ENCODE measurements at places on chromosomes 11 and 22.
A peak's percentile ranks its signal among the peaks of the same experiment; 100 is the strongest.

- no peak for DNase-seq
Observed at GRCh38 chr11:81495699-81496292, 1237.9 kb downstream of the FAM181B start.

GRCh38 chr11:78009062-78009461, 14.0 kb downstream of the KCTD14 start:
- no peak for DNase-seq

GRCh38 chr11:23903044-23903704, 593.7 kb upstream of the LUZP2 start:
- peak; percentile 42 for DNase-seq

- DNase-seq: no peak
Observed at GRCh38 chr11:121560236-121560635, 107.5 kb upstream of the SORL1-AS1 start.

DNA sequence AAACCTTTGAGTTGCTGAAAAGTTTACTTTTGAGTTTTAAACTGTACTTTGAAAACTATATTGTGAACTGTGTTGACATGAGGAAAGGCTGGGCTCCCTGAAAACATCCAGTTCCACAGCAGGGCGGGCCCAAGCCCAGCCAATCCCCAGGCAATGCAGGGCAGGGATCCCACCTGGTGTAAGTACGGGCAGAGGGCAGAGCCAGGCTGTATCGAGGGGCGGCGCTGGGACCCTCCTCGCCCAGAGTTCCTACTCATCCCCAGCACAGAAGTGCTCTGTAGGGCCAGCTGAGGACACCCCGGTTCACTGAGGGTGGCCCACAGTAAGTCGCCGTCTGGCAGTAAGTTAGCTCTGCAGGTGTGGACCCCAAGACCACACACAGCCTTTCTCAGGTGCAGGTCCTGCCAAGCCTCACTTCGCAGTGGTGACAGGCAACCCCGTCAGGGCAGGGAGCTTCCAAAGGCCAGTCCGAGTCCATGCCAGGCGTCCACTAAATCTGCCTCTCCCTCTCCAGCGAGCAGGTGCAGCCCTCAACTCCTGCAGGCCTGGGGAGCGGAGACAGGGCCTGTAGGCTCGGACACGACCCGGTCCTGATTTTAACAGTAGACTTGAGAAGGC, 6.3 kb downstream of the RASSF7 start:
- no peak for DNase-seq

DNA sequence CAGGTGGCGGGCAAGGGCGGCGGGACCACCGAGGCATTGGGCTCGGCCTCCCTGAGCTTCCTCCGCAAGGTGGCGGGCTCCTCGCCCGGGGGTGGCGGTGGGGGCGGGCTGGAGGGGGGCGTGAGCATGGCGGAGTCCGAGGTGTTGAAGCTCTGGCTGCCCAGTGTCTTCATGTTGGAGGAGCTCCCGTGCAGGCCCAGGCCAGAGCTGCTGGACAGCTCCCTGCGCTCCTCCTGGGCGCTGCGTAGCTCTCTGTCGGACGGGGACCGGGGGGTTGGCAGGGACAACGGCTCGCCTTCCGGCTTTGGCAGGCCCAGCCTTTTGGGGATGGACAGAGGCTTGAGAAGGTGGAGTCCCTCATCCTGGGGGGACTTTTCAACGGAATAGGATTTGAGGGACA, 43.9 kb upstream of the BID start:
- DNase-seq: no peak

DNA sequence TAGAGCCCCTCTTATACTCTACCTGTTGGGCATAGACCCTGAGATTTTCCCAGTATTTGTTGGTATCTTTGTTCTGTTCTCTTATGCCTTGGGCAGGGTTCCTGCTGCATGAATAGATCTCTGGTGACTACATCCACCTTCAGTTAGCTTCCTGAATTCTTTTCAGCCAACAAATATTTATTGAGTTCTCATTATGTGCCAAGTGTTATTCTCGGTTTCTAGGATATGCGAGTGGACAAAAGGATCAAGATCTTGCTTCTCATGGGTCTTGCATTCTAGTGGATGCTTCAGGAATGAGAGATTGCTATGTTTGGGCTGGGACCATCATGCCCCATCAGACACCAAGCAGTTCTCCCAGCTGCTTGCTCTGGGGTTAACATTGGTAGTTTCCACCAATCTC, 340.0 kb downstream of the METTL15 start:
- DNase-seq: no peak

- DNase-seq: no peak
Observed at GRCh38 chr11:92225125-92225567, 528 bp downstream of the FAT3 start.

- DNase-seq: no peak
Observed at GRCh38 chr22:43015677-43016042, 711 bp upstream of the PACSIN2 start.

GRCh38 chr11:36564376-36565030, 3.3 kb upstream of the RAG1 start:
- DNase-seq: peak; percentile 60

GRCh38 chr11:117828611-117829368, 4.2 kb upstream of the FXYD2 start:
- peak; percentile 61 for DNase-seq

All from AG08395 (cell line).